Cardiac septum (tissue), 1 donor: ENCODE measurements at places on chromosomes 2 and 18. TPM values are rescaled to one million over a fixed set of nuclear protein-coding genes. Genes with fewer than 3 reads are reported as not detected.

Gene SIX2
- total RNA-seq: 0.89 TPM

Gene ERICH2
- total RNA-seq: 1.7 TPM

DNA sequence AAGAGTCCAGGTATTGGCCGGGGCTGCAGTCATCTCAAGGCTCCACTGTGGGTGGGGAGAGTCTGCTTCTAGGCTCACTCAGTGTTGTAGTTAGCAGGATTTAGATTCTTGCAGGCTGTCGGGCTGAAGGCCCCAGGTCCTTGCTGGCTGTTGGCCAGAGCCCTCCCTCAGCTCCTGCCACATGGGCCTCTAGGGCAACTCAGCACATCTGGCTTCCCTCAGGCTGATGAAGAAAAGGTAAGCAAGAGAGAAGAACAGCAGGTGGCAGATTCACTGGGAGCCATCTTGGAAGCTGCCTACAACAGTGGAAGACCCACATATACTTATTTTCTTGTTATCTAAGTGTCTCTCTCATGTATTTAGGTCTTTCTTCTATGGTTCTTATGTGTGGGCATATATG, 4.3 kb downstream of the MRPS9 start:
- DNase-seq: no peak

GRCh38 chr2:28433935-28434599, 41.4 kb downstream of the FOSL2 start:
- no peak for DNase-seq

DNA sequence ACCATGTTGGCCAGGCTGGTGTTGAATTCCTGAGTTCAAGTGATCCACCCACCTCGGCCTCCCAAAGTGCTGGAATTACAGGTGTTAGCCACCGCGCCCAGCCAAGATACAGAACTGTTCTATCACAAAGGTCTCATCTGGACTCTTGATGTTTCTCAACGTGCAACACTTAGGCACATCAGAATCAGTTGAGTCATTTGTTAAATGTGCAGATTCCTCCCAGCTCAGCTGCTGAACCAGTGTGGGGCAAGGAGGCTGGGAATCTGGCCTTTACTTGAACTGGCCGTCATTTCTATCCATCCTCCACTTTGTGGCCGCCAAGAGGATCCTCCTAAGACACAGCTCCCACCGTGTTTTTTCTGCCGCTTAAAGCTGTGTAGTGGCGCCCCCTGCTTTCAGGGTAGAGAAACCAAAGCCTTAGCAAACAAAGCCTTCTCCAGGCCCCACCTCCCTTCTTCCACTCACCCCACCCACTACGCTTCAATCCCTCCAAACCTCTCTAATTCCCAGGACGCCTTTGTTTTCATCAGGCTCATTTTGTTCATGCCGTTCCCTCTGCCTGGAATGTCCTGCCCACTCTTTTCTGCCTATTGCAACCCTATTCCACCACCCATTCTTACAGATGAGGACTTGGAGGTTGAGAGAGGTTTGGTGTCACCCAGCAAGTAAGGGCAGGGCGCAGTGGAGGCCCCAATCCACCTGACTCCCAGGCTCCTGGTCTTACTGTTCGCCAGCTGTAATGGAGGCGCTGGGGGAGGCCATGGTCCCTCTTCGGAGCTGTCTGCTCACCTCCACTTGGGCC, 776 bp upstream of the SPEG start:
- DNase-seq: no peak
